ENCODE measurements at places on chromosomes 4 and X.

GRCh38 chrX:148938348-148938747 is 437.9 kb downstream of the AFF2 start:
- no peak for DNase-seq

- no peak for DNase-seq
Observed at GRCh38 chr4:41106081-41106480, 108.3 kb downstream of the APBB2 start.

- no peak for DNase-seq
Observed at GRCh38 chr4:95869961-95870500, 30.1 kb downstream of the PDHA2 start.

DNA sequence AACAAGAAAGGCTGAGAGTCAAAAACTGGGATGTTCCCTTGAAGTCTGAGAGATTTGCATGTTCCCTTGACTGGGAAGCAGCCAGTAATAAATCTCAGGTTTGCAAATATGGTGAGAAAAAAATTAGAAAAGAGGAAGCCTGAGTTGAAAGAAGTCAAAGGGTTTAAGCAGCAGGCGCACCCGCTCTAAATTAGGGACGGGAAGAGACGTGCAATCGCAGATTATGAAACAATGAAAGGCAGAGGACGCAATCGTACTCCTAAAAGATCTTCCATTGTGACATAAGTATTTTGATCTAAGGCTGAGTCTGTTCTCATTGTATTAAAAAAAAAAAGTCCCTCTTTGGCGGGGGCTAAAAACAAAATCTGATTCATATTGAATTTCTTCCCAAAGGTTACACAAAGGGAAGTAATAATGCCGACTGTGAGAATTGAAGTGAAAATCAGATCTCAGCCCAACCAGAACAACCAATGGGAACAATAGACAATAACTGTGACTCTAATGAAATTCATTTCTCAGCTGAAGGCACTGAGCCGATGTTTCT is 28.2 kb downstream of the SAT1 start:
- DNase-seq = no peak

GRCh38 chrX:30141966-30142365 is 73.4 kb upstream of the MAGEB2 start:
- no peak for DNase-seq

DNA sequence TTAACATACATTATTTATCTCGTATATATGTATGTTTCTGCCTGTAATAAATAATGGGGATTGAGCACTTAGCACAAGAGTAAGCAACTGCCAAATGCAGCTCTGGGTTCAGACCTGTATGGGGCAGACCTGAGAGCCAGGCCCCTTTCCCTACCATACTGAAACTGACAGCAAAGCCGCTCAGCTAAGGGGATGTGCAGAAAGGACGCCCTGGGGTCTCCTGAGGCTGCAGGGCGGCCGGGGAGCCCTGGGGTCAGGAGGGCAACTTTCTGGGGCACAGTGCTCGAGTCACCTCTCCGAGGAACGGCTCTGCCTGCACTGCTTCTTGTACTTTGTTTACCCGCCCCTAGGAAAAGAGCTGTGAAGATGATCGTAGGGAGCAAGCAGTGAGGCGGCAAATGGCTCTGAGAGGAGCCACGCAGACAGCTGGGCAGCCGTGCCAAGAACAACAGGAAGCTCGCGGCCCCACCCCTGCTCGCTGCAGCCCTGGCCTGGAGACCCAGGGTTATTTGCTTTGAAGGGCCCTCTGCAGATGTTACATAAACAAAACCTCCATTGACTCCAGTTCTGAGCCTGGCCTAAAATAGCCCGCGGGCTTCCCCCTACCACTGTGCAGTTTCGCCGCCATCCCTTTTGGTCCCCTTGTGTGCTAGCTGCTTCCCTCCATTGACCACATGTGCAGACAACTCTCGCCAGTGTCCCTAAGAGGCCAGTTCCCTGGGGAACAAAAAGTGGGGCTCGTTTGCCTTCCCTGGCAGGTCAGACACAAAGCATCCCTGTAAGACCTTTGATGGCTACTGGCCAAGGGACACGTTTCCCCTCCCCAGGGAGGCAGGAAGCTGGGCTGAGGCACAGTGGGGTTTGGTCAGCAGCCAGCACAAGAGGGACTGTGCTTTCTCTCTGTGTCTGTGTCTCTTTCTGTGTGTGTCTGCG is 111.3 kb upstream of the LNX1 start:
- DNase-seq = no peak

GRCh38 chrX:40808203-40808602 is 72.9 kb upstream of the MED14 start:
- DNase-seq = no peak

- no peak for DNase-seq
Observed at GRCh38 chr4:89754531-89754930, 82.4 kb downstream of the SNCA start.

Measured in C1 segment of cervical spinal cord (tissue), 14 donors.